ENCODE measurements at places on chromosomes 5 and 9. TPM values are rescaled to one million over a fixed set of nuclear protein-coding genes. Genes with fewer than 3 reads are reported as not detected.

Gene SLC34A3
- total RNA-seq: not detected

Gene ADAMTS6
- total RNA-seq: 4.2 TPM

Gene ARL14EPL
- 0.49 TPM for total RNA-seq

Gene SLC1A1
- total RNA-seq: 11.4 TPM

Gene FYB1
- total RNA-seq: not detected

Gene TAS2R1
- 1.9 TPM for total RNA-seq

Gene TMEM141
- 48.7 TPM for total RNA-seq
